Psoas muscle (tissue), 8 donors: ENCODE measurements at places on chromosomes 1 and 21.

- H3K27ac ChIP-seq, result peak overlapping the region; percentile 82
- H3K27me3 ChIP-seq, result no peaks in the 10 kb centered on the region
- DNase-seq, result no peak
- H3K36me3 ChIP-seq, result no peaks in the 10 kb centered on the region
- peaks cover 5% of the 10 kb centered on the region for H3K4me1 ChIP-seq
- no peak overlapping the region for H3K4me3 ChIP-seq
These were observed 69.3 kb downstream of the NKAIN1 start for GRCh38 chr1:31170486-31170735.

DNA sequence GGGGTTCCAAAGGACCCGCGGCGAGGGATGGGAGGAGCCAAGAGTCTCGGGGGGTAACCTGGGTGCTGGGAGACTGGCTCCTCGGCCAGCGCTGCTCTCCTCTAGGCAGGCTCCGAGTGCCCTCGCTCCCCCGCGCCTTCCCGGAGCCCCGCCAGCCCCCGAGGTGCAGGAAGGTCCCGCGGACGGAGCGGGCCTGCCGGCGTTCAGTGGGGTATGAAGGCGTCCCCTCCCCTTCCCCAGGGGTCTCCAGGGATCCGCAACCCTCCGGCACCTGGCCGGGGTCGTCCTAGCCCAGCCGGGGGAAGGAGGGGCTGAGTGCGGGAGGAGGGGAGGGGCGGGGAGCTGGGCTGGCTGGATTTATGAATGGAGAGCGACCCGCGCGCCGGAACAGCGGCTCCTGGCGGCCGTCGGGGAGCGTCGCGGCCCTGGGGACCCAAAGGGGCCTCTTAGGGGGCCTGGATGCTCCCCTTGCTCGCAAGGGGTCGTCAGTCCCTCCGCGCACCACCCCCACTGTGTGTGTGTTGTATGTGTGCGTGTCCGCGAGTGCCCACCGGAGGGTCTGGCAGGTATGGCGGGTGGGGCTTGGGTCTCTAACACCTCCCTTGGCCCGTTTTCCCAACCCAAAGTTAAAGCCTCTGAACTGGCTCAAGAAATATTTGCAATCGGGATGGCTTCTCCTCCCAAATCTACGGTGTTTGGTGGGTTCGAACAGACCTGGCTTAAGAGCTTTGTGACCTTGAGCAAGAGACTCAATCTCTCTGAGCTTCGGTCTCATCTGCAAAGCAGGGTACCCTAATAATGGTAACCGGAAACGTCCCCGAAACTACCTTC lies 642 bp downstream of the HCRTR1 start:
- H3K4me1 ChIP-seq, result no peaks in the 10 kb centered on the region
- peak; percentile 43 for DNase-seq
- no peak overlapping the region for H3K27ac ChIP-seq
- no peaks in the 10 kb centered on the region for H3K27me3 ChIP-seq
- H3K4me3 ChIP-seq, result peak overlapping the region; percentile 71

DNA sequence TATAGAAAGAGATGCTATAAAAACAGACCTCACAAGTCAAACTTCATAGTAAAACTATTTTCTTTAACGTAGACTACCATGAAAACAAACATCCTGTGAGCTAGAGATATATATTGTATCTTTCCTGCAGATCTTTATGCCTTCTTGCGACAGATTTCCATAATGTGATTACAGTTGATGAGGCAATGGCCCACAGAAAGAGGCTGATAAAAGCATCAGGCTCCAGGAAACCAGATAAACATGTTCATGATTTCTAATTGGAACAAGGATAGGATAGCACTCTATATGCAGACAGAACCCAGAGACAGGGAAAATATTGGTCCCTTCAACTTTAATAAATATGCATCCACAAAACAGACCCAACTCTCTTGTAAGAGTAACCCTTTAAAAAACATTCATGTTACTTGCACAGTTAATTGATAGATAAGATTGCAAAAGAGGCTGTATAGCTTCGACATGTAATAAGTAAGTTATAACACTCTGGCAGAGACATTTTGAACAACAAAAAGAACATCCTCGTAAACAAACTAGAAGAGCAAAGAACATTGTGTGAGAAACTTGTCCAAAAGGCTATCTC lies 329.4 kb downstream of the AGBL4 start:
- no peaks in the 10 kb centered on the region for H3K4me1 ChIP-seq
- H3K27me3 ChIP-seq, result no peaks in the 10 kb centered on the region
- no peaks in the 10 kb centered on the region for H3K36me3 ChIP-seq

DNA sequence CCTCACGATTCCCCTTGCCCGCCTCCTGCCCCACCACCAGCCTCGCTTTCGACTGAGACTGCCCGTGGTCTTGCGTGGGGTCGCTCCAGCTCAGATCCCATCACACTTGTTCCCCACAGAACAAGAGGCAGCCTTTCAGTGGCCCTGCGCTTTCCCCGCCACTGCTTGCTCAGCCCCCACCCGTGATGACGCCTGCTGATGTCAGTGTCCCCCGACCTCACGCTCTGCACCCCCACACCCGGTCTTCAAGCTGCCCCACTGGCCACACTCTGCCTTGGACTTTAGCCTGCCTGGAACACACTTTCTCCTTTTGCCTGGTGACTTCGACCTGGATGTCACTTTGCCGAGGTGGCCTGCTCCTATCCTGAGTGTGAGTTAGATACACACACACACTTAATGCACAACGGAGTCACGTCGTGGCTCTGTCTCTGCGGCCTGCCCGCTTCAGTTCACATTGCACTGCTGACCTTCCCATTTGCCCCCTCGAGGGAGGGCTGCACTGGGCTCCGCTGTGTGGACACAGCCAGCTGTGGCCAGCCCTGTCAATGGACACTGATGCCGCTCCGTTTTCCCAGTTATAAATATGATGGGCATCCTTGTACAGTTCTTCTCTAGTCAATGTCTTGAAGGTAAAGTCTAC lies 13.0 kb downstream of the AGPAT3 start:
- H3K4me1 ChIP-seq, result peaks cover 37% of the 10 kb centered on the region
- no peak for DNase-seq
- no peak overlapping the region for H3K4me3 ChIP-seq
- H3K27ac ChIP-seq, result no peak overlapping the region
- H3K27me3 ChIP-seq, result no peaks in the 10 kb centered on the region

- H3K4me1 ChIP-seq, result peaks cover 48% of the 10 kb centered on the region
- H3K27ac ChIP-seq, result peak overlapping the region; percentile 23
- no peak overlapping the region for H3K4me3 ChIP-seq
- no peak for DNase-seq
- H3K27me3 ChIP-seq, result no peaks in the 10 kb centered on the region
These were observed 31.1 kb downstream of the ERI3 start for GRCh38 chr1:44323947-44324346.

DNA sequence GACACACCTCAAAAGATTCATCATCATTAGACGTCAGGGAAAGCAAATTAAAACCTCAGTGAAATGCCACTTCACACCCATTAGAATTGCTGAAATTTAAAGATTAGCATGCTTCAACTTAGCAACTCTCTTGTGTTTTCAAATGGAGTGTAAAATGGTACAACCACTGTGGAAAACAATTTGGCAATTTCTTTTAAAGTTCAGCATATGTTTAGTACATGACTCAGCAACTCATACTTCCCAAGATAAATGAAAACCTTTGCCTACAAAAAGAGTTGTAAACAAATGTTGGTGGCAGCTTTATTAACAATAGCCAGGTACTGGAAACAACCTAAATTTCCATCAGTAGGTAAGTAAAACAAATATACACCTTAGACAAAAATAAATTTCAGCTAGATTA lies 42.7 kb downstream of the ST3GAL3 start:
- DNase-seq, result no peak
- no peak overlapping the region for H3K27ac ChIP-seq
- no peaks in the 10 kb centered on the region for H3K27me3 ChIP-seq

DNA sequence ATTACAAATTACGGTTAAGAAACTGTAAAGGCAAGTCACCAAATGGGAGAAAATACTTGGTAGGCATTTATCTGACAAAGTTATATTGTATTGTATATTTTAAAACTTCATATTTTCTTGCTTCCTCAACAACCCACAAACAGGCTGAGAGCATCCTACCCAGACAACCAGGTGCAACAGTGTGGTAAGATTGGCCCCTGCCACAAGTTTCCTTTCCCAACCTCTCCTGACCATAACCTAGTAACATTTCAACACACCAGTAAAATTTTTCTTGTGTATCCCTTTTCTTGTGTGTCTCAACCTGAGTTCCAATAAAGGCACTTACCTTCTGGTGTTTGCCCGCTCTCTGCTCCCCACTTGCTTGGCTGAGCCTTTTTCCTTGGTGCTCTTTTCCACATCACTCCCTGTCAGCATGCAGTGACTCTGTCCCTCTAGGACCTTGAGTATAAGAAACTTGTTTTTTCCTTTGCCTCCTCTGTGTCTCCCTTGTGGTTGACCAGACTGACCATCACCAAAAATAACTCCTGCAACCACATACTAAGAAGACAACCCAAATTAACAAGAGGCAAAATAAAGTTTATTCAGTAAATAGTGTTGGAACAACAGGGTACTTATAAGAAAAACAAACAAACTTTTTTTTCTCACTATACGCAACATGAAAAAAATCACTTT lies 40.9 kb downstream of the FCRL3 start:
- H3K4me3 ChIP-seq, result no peak overlapping the region
- H3K36me3 ChIP-seq, result no peaks in the 10 kb centered on the region
- H3K4me1 ChIP-seq, result no peaks in the 10 kb centered on the region
- no peak overlapping the region for H3K27ac ChIP-seq

GRCh38 chr1:184272175-184272866 lies 114.5 kb upstream of the C1orf21 start:
- H3K4me1 ChIP-seq, result no peaks in the 10 kb centered on the region
- H3K27me3 ChIP-seq, result no peaks in the 10 kb centered on the region
- no peaks in the 10 kb centered on the region for H3K36me3 ChIP-seq
- DNase-seq, result no peak
- no peak overlapping the region for H3K4me3 ChIP-seq

GRCh38 chr21:31860851-31861250 lies 12.0 kb upstream of the HUNK start:
- no peak overlapping the region for H3K27ac ChIP-seq
- DNase-seq, result no peak
- H3K36me3 ChIP-seq, result no peaks in the 10 kb centered on the region
- no peak overlapping the region for H3K4me3 ChIP-seq
- H3K27me3 ChIP-seq, result no peaks in the 10 kb centered on the region

DNA sequence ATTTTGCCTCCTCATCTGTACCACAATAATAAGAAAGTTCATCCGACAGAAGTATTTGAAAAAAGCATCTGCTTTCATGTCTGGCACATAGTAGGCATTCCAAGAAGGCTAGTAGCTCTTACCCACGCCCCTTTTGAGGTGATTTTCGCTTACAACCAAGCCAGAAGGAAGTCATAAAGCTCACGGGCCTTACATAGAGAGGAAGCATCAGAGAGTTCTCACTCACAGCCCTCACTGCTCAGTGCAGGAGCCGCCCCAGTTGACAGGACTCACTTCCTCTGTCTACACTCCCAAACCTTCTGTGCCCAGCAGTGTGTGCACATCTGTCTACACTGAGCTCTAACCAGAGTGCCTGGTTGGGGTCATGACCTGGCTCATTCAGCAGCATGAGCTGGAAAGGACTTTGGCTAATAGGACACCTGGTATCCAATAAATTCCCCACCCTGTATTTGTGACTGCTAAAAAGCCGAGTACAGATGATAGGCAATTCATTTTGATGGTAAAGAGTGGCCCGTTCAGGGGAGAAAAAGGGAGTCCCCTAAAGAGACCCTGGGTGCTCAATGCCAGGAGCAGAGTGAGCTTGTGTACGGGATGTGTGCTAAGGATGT lies 36.8 kb upstream of the DUSP10 start:
- no peak overlapping the region for H3K4me3 ChIP-seq
- no peak overlapping the region for H3K27ac ChIP-seq
- no peaks in the 10 kb centered on the region for H3K36me3 ChIP-seq
- no peaks in the 10 kb centered on the region for H3K4me1 ChIP-seq
- no peak for DNase-seq

GRCh38 chr1:160647329-160647720 lies 481 bp upstream of the SLAMF1 start:
- H3K36me3 ChIP-seq, result no peaks in the 10 kb centered on the region
- no peak overlapping the region for H3K27ac ChIP-seq
- DNase-seq, result no peak
- H3K4me1 ChIP-seq, result no peaks in the 10 kb centered on the region
- no peak overlapping the region for H3K4me3 ChIP-seq
- H3K27me3 ChIP-seq, result no peaks in the 10 kb centered on the region

DNA sequence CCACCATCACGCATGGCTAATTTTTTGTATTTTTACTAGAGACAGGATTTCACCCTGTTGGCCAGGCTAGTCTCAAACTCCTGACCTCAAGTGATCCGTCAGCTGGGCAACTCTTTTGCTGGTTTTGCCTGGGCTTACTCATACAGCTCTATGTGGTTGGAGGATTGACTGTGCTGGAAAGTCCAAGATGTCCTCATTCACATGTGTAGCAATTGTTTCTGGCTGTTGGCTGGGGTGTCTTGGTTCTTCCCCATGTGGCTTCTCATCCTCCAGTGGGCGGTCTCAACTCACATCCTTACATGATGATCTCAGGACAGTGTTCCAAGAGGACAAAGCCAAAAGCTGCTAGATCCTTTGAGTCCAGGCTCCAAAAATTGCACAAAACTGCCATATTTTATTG lies 53.3 kb downstream of the TEX35 start:
- H3K4me1 ChIP-seq, result peaks cover 7% of the 10 kb centered on the region
- no peaks in the 10 kb centered on the region for H3K27me3 ChIP-seq
- H3K27ac ChIP-seq, result no peak overlapping the region
- H3K36me3 ChIP-seq, result no peaks in the 10 kb centered on the region
- no peak for DNase-seq
- no peak overlapping the region for H3K4me3 ChIP-seq

DNA sequence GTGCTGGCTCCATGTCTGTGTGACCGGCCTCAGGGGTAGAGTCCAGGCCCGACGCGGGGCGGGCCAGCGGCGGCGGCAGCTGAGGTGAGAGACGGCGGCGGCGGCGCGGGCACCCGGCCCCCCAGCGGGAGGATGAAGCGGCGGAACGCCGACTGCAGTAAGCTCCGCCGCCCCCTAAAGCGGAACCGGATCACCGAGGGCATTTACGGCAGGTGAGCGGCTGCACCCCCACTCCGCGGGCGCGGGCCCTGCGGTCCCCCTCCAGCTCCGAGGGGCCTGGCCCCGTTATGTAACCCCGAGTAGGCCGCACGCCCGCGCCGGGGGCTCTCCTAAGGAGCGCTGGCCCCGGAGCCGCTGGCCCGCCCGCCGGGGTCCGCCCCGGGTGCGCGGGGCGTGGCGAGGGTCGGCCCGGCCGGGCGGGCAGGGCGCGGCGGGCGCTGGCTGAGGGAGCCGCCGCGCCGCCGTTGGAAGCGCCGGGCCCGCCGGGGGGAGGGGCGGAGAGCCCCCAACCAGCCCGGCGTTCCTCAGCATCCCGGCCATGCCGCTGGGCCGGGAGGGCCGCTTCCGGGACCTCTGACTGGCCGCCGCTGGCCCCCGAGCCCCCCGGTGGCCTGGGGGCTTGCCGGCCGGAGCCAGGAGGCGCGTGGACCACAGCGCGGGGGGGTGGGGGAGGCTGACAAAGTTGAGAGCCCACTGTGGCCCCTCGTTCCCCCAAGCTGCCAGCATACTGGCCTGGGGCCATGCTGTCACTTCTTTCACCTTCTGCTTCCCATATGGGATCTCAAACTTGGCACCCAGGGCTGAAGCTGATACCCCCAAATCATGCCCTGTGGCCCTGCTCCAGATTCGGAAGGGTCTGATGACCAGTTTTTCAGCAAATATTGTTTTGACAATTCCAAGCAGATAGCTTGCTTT lies 527 bp downstream of the MACO1 start:
- DNase-seq, result peak; percentile 42
- H3K27ac ChIP-seq, result peak overlapping the region; percentile 95
- peak overlapping the region; percentile 94 for H3K4me3 ChIP-seq
- no peaks in the 10 kb centered on the region for H3K27me3 ChIP-seq
- H3K4me1 ChIP-seq, result peaks cover 41% of the 10 kb centered on the region
